Activated CD8-positive, alpha-beta memory T cell treated with anti-CD3 and anti-CD28 coated beads, Interleukin-2, amount 50 U/mL, for 4 hours (primary cell): ENCODE measurements at places on chromosomes 3 and 15.

DNA sequence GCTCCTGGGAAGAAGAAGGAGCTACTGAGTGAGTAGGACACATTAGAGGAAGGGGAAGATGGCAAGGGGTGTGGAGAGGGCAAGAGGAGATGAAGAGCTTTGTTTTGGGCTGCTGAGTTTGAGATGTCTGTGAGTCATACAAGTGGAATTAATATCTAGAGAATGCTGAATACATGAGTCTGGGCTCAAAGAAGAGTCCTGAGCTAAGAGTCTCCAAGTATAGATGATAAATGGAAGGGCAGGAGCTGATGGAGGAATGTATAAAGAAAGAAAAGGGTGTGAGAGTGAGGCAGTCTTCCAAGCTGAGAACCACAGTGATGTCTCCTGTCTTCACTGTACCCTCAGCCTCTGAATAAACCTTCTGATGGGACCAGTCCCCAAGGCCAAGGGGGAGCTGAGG is 205.5 kb upstream of the MRPL3 start:
- DNase-seq = no peak

DNA sequence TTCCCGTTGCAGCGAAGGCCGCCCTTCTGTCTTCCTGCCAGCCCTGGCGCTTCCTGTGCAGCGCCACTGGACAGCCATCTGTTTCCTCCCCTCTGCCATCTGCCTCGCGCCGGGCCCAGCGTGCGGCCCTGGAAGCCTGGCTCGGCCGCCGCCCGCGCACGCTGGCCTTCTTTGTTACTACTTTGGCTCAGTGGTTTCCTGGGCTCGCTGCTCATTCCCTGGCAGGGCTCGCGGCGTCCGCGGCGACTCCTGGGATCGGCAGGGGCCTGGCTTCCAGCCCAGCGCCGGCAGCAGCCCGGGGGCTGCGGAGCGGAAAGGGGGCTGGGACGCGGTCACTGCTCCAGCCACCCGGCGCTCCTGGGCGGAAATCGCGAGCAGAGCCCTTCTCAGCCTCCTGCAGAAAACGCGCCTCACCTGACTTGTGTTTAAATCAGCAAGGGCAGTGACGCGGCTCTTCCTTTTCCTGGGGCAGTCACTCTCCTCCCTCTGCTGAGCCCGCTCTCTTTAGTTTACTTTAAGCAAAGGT is 10.0 kb downstream of the CMTM7 start:
- DNase-seq = peak; percentile 60

DNA sequence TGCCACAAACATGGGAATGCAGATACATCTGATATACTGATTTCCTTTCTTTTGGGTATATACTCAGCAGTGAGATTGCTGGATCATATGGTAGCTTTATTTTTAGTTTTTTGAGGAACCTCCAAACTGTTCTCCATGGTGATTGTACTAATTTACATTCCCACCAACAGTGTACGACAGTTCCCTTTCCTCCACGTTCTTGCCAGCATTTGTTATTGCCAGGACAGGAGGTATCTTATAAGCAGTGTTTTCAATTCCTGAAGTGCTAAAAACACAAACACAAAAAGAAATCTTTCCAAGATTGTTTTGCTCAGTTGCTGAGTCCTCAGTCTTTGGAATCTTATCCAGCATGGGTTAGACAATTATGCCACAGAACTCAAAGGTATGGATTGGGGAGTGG is 13.5 kb downstream of the GTF2E1 start:
- no peak for DNase-seq

DNA sequence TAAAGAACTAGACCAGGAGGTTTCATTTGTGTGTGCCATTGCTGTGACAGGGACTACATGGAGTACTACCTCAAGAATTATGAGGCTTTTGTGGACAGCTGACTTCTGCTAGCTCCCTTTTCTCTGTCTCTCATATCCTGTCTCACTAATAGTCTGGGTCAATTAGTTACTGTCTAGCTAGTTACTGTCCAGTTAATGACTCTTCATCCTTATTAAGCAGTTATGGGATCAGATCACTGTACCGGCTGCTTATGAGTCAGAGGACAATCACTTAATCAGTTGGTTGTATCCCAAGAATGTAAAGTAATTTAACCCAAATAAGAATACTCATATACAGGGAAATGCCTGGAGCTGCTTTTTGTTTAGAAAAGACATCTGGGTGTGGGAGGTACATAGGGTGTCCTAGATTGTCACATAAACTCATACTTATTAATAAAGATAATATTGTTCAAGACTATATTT is 158.0 kb downstream of the CDIN1 start:
- DNase-seq = no peak

- no peak for DNase-seq
These were observed 39.2 kb downstream of the REC114 start for GRCh38 chr15:73482166-73482565.

- DNase-seq = no peak
These were observed 139.5 kb upstream of the EIF1B start for GRCh38 chr3:40169983-40170382.

- DNase-seq = no peak
These were observed 235.4 kb downstream of the PDCD6IP start for GRCh38 chr3:34033839-34034238.

DNA sequence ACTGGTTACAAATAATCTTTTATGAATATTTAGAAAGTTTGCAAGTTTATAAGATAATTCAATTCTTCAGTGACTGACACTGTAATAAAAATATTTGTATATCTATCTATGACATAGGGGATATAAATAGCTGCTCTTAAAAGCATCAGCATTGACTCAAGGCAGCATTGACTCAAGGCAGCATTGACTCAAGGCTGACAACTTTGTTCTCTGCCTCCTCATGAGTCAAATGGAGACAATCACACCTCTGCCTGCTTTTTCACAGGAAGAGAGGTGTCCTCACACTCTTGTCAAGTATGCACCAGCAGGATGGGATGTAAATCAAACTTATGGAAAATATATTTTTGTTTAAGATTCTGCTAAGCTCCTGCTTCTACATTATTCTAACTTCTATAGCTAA is 1173.1 kb downstream of the NSUN3 start:
- no peak for DNase-seq

DNA sequence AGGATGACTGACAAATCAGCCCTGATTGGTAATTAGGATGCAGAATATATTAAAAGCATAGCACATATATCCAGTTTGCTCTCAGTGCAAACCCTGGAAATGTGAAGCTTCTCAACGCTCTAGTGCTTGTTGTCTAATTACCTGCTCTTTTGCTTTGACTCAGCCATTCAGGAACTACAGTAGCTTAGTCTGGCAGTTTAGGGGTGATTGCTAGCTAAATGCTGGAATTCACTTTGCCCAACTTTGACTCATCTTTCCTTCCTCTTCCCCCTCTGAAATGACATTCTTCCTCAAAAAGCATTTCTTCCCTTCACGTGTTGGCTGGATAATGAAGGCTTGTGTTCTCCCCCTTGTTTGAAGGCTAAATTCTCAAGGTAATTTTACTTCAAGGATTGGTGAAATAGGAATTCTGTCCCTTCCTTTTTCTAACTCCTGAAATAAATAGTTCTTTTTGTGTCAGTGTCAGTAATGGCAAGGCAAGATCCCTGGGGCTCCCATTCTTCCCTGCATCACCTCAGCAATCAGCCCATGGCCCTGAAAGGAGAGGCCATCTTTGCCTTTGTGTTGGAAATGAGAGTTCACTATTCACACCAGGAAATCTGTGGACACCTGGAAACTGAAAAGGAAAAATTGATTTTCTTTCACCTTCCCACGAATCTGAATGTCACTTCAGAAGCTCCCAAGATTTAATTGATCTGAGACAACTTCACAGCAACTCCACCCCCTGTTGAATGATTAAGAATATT is 103.6 kb downstream of the ECT2 start:
- no peak for DNase-seq
